ENCODE measurements at places on chromosomes 4 and X.

GRCh38 chr4:3291969-3292570 is 751 bp upstream of the RGS12 start:
- DNase-seq = no peak

DNA sequence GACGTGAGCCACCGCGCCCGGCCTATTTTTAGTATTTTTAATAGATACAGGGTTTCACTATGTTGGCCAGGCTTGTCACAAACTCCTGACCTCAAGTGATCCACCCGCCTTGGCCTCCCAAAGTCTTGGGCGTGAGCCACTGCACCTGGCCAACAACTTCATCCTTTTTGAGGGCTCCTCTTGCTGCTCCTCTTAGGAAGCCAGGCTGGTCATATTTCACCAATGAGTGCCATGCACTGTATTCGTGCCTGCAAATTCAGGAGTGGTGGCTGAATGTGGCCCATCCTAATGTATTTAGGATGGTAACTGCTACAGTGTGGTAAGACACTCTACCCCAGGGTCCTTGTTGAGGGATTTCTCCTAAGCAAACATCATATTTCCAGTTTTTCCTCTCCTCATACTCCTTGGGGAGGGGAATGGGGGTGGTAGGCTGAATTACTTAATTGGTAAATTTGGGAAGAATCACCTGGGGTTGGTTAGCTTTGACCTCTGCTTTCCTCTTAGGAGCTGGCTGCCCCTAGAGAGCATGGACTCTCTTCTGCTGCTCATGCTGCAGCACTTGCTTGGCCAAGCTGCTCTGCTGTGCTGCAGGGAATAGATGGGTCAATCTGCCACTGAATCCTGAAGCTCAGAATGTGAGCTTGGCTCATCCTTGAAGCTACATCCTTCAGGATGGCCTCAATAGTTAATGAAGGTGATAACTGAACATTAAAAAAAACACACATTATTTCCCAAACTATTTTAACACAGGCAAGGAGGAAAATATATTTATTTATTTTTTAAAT is 167.4 kb downstream of the HS3ST1 start:
- DNase-seq = no peak

GRCh38 chr4:5127556-5127955 is 76.3 kb downstream of the STK32B start:
- DNase-seq = no peak

DNA sequence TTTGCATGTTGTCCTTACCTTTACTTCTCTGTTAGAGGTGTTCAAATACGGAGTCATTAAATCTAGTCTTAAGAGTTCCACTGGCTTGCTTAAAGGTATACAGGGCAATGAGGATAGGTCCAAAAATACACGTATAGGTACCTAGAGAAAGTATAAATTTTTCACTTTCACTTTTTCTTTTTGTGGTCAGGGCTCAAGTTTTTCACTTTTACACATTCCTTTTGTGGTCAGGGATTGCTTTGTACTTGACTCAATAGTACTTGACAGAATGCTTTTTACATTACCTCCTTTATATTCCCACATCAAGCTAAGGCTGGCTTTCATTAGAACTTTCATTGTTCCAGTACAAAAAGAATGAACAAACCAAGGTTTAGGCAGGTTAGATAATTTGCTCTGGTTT is 21.7 kb downstream of the TMEM184C start:
- no peak for DNase-seq

GRCh38 chr4:48051078-48051477 is 34.5 kb downstream of the NIPAL1 start:
- DNase-seq = no peak

DNA sequence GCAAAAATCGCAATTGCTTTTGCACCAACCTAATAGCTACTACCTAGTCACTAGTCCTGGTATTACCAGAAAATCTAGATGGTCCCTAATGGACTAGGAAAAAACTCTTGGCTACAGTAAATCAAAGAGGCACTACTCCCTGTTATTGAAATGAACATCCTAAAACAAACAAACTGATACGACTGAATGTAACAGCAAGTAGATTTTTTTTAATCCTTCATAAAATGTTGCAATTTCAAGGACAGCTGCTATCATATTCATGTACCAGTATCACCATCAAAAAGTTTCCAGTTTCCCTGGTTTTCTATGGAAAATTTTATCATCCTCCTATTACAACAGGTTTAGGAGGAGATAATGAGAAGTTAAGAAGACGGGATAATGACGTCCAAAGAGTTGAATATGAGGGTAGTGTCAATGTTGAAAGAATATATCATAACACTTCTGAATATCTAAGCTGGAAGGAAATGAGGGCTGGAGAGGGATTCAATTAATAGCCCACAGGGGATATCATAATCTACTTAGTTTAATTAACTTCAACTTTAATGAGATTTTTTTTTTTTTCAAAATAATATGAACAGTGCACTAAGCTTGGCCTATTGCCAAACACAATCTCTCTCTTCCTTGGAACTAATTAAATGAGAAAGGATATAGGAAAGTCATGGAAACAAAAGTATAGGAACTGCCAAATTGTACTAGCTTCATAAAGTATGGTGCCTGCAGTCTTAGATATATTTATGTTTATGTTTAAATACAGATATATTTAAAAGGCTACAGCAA is 94.8 kb upstream of the SMIM10 start:
- no peak for DNase-seq

DNA sequence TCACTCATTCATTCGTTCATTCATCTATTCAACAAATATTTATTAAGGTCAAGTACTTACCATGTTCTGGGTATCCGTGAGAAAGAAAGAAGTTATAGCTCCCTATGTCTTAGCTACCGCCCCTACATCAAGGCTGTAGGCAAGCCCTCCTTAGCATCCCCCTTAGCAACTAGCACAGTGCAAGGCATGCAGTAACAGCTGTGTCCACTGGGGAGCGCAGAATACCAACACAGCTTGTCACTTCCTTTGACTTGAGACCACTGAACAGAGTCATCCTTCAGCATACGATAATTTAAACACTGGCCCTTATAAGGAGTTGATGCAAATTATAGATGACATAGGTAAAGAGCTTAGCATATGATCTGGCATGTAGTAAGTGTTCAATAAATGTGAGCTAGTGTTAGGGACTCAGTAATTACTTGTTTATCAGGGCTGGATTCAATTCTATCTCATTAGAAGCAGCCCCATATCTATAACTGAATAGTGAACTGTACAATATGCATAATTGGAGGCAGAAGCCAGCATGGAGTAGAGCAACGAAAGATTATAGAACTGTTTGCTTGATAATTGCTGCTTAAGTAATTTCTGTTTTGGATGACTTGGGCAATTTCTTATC is 8.7 kb downstream of the KIAA1210 start:
- DNase-seq = peak; percentile 2

GRCh38 chrX:40263014-40263560 is 165.3 kb upstream of the BCOR start:
- DNase-seq = no peak

GRCh38 chr4:38572793-38573192 is 91.2 kb upstream of the KLF3 start:
- DNase-seq = no peak

DNA sequence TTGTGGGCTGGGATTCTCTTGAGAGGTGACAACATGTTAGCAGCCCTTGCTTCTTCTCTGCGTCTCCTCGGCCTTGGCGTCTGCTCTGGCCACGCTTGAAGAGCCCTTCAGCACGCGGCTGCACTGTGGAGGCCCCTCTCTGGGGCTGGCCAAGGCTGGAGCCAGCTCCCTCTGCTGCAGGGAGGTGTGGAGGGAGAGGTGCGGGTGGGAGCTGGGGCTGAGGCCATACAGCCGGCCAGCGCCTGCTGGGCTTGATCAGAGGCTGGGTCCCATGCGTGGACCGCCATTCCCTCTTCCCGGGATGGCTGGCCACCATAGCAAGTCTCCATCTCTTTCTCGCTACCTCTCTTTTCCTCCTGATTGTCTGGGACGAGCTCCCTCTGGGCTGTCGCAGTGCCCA is 539.0 kb downstream of the PCDH7 start:
- no peak for DNase-seq

DNA sequence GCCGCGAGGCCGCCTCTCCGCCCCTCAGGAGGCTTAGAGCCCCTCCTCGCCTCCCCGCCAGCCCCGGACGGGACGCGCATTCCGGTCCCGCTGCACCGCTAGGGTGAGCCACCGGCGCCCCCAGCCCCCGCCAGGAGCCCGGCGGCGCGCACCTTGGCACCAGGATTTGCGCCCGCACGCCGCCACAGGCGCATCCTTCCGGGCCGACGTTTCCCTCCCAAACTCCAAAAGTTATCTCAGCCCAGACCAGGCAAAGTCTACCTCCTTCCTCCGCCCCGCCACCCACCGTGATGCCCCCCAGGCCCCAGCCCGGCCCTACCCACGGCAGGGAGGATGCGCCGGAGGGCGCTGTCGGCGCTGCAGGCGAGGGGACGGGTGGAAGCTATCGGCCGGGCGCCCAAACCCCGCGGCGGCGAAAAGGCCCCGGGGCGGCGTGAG is 538 bp downstream of the SCML2 start:
- no peak for DNase-seq

GRCh38 chr4:55184600-55185523 is 59.5 kb upstream of the KDR start:
- DNase-seq = no peak

GRCh38 chrX:1281521-1281920 is 12.9 kb downstream of the CSF2RA start:
- DNase-seq = no peak

DNA sequence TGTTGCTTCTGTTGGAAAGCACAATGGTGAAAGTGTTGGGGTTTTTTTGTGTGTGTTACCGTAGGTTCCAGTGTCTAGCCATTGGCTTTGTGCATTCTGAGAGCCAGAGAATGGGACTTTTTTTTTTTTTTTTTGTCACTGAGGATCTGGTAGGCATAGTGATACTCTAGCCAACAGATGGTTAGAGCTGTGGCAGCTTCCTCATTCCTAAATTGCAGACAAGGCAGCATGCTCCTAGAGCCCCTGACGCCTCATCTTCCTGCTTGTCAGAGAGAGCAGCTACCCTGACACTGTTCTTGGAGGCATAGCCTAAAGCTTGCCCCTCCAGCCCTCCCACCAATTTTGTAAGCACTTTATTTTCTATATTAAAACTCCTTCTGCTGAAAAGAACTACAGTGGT is 27.0 kb downstream of the ARHGEF9 start:
- no peak for DNase-seq

- DNase-seq = no peak
These were observed 81.3 kb upstream of the ATOH1 start for GRCh38 chr4:93747220-93747619.

- DNase-seq = no peak
These were observed 5.0 kb upstream of the MGST2 start for GRCh38 chr4:139660568-139661043.

DNA sequence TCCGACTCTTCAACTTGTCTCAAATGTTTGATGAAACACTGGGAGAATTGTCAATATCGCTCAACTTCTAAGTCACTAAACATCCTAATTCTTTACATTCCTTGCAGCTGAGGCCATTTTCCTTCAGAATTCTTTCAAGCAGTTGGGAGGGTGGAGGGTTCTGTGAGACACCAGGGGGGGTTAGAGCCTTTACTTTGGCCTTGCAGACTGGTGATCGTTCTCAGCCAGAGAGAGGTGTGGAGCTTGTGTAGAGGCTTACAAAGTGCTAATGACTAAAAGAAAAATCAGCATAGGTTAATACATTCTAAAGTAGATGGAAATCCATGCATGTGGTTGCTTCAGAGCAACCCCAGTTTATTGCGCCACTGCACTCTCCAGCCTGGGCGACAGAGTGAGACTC is 21.3 kb upstream of the SOX3 start:
- DNase-seq = no peak

DNA sequence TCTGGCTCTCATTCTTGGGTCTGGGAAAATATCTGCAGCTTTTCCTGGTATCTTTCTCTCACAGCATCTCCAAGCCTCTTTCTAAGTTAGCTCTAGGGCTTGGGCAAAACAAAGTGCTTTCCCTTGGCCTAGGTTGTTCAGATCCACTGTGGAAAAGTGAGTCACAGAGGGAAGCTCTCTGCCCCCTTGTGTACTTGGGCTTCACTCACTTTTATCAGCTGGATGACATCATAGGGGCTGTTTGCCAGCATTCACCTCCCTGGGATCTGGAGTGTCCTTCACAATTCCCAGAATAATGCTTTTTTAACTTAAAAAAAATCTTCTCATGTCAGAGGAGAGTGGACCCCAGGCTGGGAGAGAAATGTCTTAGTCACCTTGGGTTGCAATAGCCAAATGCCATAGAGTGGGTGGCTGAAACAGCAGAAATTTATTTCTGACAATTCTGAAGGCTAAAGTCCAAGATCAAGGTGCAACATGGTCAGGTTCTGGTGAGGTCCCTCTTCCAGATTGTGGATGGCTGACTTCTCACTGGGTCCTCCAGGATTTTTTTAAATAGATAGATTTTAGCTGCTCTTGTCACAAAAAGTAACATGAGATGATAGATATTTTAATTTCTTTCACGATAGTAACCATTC is 247.8 kb downstream of the SH2D1A start:
- DNase-seq = no peak

GRCh38 chr4:145936142-145936996 is 2.3 kb downstream of the ZNF827 start:
- DNase-seq = peak; percentile 23

- no peak for DNase-seq
These were observed 373 bp upstream of the SMIM43 start for GRCh38 chr4:121765368-121765705.

GRCh38 chr4:145799223-145799622 is 119.3 kb downstream of the C4orf51 start:
- no peak for DNase-seq

DNA sequence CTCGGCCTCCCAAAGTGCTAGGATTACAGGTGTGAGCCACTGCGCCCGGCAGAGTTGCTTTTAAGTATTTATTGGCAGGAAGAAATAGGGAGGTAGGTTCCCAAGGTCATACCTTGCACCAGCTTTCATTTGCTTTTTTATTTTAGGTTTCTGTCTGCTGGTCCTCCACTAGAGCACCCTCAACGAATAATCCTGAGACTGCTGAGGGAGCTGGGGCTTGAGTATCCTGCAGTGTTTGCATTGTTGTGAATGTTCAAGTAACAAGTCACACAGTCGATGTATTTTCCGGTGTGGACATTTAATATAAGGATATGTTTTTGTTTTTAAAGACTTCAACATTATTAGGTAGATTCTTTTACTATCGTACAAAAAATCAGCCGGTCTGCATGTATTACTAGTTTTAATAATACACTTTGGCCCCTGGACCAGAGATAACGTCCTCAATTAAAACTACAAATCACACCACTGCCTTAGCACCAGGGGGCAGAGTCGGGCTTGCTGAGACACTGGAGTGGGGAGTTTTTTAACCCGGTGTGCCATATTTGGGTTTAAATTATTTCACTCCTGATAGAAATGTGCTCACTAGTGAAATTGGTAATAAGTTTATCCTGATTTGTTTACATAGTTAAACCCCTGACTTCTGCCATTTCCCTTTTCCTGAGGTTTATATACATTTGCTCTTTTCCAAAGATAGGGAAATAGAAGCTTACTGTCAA is 11.6 kb downstream of the SMIM20 start:
- no peak for DNase-seq

DNA sequence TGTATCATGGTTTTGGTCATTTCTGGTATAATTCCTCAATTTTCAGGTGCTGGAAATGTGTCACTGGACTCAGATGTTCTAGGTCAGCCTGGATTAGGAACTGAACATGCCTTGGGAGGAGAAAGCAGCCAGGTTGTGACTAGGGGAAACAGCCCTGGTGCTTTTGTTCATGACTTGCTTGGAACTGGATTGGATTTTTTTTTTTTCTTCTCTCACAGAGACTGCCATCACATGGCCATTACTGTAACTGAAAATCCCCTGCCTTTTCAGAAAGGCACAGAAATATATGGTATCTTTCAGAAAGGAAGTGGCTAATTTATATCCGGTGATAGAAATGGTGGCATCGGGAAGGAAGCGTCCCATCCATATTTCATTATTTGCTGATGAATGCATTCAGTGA is 34.6 kb downstream of the SEPTIN11 start:
- no peak for DNase-seq
